Stimulated activated CD8-positive, alpha-beta memory T cell treated with anti-CD3 and anti-CD28 coated beads, Interleukin-15, amount 100 ng/mL, for 24 hours (primary cell): ENCODE measurements at places on chromosomes 2 and 18.

DNA sequence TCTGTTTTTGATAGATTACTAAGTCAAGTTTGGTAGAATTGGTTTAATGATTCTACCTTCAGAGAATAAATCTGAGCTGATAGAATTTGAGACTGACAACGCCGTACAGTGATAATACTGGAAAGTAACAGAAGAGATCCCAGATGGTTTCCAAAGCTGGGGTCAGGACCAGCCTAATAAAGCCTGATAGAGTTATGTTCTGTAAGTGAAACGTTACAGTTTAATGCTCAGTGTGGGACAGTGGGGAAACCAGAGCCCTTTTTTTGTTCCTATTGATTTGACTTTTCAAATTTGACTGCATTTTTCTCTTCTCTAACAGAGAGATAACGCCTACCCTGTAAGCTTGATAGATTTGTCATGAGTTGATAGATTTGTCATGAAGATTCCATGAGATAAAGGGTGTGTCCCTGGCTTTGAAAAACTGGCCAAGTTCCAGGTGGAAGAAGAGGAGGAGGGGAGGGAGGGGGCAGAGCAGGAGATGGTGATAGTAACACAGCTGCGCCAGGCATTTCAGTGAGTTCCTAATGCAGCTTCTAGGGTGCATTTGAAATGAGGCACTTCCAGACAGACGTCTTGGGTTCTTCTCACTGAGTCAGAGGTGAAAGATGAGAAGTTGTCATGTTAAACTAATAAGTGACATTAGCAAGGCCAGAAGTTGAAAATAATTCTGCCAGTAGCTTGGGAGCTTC is 65.1 kb downstream of the CERS6 start:
- no peak for DNase-seq

GRCh38 chr2:10252224-10252623 is 50.5 kb upstream of the HPCAL1 start:
- DNase-seq, result no peak

GRCh38 chr18:69889009-69889408 is 58.7 kb downstream of the CD226 start:
- no peak for DNase-seq

- no peak for DNase-seq
Observed at GRCh38 chr2:8500124-8501054, 181.5 kb upstream of the ID2 start.

GRCh38 chr2:241410739-241411176 is 54.7 kb downstream of the FARP2 start:
- DNase-seq, result no peak

DNA sequence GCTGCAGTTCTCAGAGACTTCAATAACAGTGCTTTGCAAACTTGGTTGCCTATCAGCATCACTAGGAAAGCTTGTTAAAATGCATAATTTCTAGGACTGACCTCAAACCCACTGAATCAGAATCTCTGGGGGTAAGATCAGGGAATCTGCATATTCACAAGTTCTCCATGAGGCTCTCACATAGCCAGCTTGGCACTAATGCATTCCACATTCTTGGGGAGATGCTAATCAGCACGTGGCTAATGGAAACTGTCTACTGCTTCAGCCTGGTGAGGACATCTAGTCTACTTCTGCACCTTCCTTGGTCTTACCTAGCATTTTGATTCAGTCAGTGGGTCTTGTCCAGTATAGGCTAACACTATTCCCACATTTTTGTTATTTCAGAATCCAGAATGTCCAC is 56.3 kb downstream of the RBKS start:
- DNase-seq, result no peak

DNA sequence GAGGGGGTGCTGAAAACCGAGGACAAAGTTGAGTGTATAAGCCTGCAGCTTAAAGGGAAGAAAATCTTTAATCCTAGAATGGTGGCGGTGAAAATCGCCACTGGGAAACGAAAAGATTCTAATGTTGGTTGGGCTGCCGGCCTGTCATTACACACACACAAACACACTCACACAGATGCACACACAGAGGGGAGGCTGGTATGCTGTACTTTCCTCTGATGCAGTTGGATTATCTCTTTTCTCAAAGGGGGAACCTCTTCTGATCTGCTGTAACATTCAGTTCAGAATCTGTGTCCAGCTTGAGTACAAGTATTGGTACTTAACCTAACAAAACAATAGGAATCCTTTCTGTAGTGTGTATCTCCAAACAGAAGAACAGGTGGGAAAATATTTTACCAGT is 39.0 kb downstream of the ANXA4 start:
- DNase-seq, result no peak

- no peak for DNase-seq
Observed at GRCh38 chr18:40152859-40153258, 1802.2 kb upstream of the PIK3C3 start.

DNA sequence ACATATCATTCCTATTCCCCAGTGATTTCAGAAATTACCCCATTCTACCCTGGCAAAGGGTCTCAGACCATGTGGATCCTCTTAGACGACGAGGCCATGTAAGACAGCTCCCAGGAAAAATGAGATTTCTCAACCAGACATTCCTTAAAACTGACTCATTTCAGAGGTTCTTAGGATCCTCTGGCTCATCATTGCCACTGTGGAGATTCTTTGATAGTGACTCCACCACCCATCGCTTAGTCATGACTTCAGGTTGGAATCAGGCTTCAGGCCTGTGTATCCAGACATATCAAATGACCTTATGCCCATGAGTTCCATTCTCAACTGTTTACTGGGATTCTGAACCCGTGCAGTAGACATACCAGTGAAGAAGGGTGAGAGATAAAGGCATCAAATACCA is 245.6 kb upstream of the TCF4 start:
- no peak for DNase-seq

DNA sequence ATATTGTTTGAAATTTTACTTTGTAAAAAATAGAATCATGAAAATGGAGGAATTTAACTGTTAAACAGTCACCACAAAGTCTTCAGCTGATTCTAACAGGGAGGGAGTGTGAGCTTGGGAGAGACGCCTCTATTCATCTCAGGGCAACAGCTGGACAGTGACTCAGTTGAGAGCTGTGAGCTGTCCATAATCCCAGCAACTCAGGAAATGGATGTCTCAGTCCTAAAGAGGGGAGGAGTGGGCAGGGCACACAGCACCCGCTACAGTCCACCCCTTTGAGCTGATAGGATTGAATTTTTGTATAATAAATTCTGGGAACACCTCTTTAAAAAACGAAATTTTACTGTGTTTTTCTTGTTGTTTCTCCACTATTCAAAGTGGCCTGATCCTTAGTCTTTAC is 255.1 kb upstream of the THUMPD2 start:
- DNase-seq, result no peak
